ENCODE measurements at places on chromosomes 11 and 22. TPM values are rescaled to one million over a fixed set of nuclear protein-coding genes. Genes with fewer than 3 reads are reported as not detected.

- DNase-seq: no peak
Measured at GRCh38 chr22:41787331-41787730, 13.1 kb upstream of the CCDC134 start.

DNA sequence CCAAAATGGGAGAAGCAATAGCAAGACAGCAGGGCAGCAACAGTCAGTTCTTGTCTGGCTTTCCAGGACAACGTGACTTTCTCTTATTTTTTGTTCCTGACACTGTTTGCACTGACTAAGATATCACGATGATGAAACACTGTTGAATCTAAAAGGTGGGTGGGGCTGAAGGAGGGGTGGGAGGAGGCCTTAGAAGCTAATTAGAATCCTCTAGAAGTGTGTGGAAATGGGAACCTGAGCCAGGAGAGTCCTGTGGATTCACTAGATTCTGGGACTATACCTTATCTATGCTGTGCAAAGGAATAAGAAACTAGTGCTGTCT, 300.3 kb downstream of the ST3GAL4 start:
- peak; percentile 8 for DNase-seq

- DNase-seq: no peak
Measured at GRCh38 chr11:69697861-69698260, 6.0 kb downstream of the FGF19 start.

DNA sequence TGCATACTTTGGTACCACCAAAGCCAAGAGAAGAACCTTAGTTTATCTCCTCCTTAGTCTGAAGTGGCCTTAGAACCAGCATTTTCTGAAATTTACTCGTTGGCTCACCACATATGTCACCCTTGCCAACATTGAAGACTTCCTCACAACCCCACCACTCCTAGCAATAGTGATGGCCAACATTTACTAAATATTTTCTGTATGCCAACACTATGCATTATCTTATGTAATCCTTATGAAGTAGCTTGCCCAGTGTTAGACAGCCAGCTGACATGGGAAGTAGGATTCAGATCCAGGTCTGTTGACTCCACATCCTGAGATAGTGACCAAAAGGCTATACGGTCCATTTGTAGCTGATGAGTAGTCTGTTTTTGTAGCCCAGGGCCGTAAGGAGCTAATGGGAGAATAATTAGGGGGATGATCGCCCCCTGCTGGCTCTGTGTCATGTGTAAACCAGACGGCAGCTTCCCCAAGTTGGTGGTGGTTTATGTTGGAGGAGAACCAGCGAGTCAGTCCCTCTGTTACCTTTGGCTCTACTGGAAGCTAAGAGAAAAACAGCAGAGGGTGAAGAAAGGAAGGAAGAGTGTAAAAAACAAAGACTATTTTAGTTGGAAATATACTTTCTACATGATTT, 120.5 kb upstream of the RASSF10 start:
- DNase-seq: peak; percentile 86

The WDR74 gene
- 42.8 TPM for total RNA-seq

Measured in renal cortical epithelial cell (primary cell).